ENCODE measurements at places on chromosomes 4 and X.

GRCh38 chr4:117691572-117692351 lies 342.5 kb upstream of the NDST3 start:
- no peak for DNase-seq

DNA sequence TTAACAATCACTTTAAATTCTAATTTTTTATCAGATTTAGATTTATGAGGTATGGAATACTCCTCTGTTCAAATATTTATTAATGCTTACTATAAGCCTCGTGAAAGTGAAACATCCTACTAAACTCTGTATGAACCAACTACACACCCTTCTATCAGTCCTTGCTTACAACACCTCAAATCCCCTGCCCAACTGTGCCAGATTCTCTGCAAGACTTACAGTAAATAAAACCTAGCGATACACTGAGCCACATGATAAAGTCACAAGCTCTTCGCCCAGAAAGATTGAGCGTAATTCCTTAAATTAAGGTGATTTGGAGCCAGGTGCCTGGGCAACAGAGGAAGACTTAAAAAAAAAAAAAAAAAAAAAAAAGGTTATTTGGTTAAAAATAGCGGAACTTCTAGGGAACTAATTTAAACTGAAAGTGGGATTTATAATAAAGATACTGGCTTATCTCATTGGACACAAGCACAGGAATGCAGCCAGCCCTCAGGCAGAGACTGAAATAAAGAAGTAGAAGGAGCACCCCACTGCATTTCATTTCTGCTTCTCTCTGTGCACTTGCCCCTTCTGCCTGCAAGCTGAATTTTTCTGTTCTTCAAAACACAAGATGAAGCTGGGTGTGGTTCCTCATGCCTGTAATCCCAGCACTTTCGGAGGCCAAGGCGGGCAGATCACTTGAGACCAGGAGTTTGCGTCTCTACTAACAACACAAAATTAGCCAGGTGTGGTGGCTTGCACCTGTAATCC lies 17.5 kb upstream of the C4orf36 start:
- DNase-seq, result no peak

DNA sequence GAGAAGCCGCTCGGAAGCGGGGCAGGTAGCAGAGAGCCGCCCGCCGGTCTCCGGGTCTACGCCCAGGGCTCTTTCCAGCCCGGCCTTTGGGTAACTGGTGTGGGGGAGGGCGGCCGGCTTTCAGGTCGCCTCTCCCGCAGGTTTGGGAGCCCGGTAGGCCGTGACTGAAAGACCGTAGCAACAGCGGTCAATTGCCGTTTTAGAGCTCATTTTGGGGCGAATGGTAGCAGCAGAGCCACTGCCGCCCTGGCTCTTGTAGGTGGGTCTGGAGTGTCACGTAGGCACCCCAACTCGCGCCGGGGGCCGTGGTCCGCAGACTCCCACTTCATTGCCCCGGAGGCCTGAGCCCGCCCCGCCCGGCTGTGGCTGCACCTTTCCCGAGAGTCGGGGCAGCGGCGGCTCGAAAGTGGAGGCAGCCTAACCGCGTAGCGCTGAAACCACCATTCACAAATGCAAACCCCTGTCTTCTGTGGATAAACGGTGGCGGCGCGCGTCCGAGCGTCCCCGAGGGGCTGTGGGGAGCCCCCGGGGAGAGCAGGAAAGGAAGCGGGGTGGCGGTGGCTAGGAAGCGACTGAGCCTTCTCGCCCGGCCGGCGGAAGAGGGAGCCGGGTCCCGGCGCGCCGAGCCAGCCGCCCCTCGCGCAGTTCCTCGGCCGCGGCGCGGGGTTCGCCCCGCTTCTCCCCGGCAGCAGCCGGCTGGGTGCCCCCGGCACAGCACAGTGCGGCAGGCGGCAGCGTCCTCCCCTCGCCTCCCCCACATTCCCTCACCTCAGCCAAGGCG lies 2185.1 kb upstream of the TENM3 start:
- DNase-seq, result peak; percentile 3

DNA sequence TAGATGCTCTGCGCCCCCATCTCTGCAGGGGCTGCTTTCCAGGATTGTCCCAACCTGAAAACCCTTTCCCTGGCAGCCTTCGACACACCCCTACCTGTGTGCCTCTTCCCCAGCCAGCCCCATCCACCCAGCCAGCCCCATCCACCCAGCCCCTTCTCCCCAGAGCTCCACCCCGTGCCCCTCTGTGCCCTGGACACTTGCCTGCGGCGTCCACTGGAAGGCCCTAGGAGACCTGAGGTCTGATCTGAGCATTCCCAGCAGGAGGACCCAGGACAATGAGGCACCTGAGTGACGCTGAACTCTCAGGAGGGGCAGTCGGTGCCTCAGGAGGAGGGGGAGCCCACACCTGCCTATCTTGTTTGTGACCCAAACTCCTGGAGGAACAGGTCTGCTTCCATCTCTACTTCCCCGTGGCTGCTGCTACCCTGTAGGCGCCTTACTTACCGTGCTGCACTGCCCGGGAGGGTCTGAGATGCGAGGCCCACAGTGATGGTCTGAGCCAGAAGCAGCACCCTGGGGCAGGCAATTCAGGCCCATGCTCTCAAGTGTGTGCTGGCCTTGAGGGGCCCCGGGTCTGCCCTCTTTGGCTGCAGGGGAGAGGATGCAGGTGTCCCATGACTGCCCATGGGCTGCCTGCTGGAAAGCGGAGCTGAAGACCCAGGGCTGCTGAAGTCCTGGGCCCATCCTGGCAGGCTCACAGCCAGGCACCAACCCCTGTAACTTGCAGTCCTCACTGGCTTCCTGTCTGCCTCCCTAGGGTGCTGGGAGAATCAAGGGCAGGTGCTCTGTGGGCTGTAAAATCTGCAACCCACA lies 4.9 kb downstream of the LRPAP1 start:
- no peak for DNase-seq

- no peak for DNase-seq
These were observed 30.9 kb upstream of the DDX3X start for GRCh38 chrX:41303013-41303412.

GRCh38 chr4:89834486-89835209 lies 2.3 kb downstream of the SNCA start:
- DNase-seq, result no peak

GRCh38 chr4:75886104-75886503 lies 16.1 kb downstream of the PPEF2 start:
- DNase-seq, result no peak

DNA sequence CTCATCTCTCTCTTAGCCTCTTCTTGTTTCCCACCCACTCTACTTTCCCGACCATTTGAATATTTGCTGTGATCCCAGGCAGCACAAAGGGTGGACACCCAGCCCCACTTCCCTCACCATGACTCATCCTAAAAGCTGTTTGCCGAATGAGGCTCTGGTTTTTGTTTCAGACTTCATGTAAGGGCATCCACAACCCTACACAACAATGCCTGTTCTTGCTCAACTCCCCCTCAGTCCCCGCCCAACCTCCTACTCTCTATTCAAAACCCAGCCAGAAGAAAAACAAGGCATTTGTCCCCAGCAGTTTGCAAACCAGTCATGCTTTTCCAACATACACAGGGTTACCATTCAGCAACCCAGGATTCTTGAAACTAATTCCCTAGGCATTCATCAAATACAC lies 516.5 kb upstream of the CNKSR2 start:
- peak; percentile 87 for DNase-seq

DNA sequence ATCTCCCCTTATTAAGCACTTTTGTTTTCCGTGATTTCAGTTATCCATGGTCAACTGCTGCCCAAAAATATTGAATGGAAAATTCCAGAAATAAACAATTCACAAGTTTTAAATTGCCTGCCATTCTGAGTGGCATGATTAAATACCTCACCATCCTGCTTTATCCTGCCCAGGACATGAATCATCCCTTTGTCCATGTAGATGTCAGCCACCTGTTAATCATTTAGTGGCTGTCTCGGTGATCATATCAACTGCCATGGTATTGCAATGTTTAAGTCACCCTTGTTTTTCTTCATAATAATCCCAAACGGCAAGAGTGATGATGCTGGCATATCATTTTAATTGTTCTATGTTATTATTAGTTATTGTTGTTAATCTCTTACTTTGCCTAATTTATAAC lies 79.8 kb upstream of the LHFPL1 start:
- no peak for DNase-seq

DNA sequence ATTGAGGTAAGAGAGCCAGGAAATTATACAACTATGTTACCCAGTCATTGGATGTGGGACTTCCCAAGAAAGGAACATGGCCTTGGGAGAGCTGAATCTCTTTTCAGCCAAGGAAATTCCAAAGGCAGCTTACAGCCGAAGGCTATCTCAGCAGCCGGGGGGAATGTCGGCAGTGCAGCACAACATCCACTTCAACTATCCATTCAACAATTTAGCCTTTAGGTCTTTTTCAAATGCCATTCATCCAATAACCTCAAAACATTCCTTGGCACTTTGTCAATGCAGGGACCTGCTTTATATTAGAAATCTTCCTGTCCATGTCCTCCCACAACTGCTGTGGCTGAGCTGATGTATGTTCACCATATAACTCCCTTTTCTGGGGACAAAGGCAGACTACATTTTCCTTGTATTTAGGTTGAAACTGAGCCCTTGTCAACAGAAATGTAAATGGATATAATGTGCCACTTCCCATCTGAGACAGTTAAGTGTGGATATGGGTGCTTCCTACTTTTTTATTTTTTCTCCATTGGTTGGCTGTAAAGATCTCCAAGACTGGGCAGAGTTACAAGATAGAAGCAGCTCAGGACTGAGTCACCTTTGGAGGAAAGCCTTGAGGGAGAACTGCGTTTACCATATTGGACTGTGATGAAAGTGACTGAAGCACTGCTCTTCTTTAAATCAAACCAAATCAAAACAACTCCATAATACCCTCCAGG lies 94.8 kb downstream of the GPRIN3 start:
- peak; percentile 26 for DNase-seq

GRCh38 chr4:111641813-111642579 lies 503.3 kb upstream of the FAM241A start:
- peak; percentile 94 for DNase-seq

DNA sequence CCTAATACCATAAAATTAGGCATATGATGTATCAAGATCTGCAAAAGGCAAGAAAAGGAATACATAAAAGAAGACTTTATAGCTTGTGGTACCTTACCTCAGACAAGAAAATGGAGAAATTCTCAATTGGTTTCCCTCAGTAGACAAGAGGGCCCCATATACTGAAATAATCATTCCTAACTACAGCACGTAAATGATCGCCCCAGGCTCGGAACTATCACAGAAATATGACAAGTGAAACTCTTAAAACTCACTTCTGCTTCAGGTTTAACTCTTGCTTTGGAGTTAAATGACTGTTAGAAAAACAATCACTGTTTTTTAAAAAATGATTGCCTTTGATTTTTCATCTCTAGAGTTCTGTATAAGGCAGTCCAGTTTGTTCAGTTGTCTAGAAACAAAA lies 38.6 kb upstream of the NAP1L5 start:
- no peak for DNase-seq

GRCh38 chr4:2786152-2786671 lies 6.7 kb upstream of the SH3BP2 start:
- no peak for DNase-seq

DNA sequence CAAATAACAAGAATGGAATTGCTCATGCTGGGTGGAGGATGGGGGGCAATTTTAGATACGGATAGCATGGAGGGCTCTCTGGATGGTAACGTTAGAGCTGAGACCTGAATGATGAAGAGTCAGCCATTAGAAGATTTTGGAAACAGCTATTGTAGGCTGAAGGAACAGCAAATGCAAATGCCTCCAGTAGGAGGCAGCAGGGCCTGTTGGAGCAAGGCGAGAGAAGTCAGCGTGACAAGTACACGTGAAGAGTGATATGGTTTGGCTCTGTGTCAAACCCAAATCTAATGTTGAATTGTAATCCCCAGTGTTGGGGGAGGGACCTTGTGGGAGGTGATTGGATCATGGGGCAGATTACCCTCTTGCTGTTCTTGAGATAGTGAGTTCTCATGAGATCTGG lies 59.3 kb upstream of the SOD3 start:
- DNase-seq, result peak; percentile 51

DNA sequence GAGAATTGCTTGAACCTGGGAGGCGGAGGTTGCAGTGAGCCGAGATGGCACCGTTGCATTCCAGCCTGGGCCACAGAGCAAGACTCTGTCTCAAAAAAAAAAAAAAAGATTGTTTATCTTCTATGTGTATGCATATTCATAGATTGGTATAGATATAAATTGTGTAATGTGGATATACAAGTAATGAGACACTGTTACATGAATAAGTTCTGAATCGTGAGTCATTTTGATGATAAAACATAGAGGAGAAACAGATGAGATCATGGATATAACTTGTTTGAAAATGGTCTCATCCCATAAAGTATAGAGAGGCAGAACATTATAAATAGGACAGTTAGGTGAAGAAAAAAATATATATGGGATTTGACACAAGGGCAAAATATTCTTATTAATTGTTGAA lies 628.0 kb downstream of the IL1RAPL1 start:
- DNase-seq, result peak; percentile 19

GRCh38 chr4:65645185-65645584 lies 25.1 kb downstream of the EPHA5 start:
- DNase-seq, result peak; percentile 38

- DNase-seq, result peak; percentile 21
These were observed 69.7 kb downstream of the PDGFC start for GRCh38 chr4:156901871-156902270.

DNA sequence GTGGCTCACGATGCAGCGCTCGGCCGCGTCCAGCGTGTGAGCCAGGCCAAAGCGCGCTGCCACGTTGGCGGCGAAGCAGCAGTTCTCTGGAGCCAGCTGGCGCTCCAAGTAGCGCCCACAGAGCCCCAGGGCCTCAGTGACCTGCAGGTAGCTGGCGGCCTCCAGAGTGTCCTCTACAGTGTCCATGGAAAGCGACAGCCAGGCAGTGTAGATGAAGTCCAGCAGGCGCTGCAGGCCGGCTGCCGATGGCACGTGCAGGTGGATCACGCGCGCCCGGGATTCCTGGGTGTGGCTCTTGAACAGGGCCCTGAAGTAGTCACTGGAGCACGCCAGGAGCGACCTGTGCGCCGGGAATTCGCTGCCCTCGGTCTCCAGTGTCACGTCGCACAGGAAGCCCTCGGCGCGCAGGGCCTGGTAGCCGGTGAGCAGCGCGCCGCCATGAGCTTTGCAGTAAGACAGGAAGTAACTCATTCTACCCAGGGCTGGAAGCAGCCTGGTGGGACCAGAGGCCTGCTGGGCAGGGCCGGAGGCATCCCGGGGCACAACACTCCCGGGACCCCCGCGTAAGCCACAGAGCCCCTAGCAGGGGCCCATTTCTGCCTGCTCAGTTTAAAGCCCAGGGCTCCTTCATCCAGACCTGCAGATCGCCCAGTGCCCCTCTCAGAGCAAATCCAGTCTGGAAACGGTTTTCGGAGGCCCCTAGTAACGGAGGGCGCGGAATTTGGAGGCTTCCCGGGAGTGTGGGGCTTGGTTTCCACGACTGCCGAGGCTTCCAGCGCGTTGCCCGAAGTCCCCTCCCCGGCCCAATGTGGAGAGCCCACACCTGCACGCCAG lies 595 bp downstream of the KLHL34 start:
- DNase-seq, result no peak

- DNase-seq, result peak; percentile 34
These were observed 6.0 kb downstream of the FRG2 start for GRCh38 chr4:190020790-190021717.

DNA sequence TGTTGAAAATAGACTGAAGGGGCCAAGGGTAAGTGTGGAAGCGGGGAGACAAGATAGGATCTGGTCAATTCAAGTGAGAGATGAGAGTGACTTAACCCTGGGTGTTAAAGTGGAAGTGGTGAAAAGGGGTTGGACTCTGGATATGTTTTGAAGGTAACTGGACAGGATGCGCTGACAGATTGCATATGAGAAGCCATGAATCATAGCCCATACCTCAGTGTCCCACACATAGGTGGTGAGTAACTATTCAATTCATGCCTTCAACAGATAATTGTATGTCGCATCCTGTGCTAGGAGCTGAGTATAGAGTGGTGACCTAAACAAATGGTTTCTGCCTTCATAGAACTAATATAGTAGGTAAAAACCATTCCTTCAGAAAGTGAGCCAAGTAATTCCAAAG lies 76.7 kb downstream of the KLHL34 start:
- DNase-seq, result no peak

Data from fibroblast of pulmonary artery (primary cell).